ENCODE measurements at places on chromosomes 2 and 18.

DNA sequence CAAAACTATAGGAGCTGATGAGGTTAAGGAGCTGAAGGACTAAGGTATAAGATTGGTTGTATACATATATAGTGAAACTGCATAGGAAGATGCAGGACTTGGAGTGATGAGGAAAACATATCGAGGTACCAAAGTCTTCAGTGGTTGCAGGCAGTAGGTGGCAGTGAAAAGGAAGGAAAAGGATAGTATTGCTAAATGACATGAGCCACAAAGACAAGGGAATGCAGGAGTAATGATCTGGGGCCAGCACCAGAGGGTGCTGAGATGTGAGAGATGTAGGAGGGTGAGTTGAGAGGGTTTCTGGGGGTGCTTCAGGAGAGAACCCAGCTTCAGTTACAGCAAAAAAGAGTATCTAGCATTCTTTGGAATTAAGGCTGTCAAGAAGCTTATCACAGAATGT is 172.2 kb upstream of the MYO3B start:
- no peak for DNase-seq

- no peak for DNase-seq
These were observed 226.8 kb downstream of the TNS1 start for GRCh38 chr2:217775920-217776503.

- DNase-seq, result no peak
These were observed 638.5 kb downstream of the CNTNAP5 start for GRCh38 chr2:124663645-124663997.

GRCh38 chr2:112867701-112868631 is 31.4 kb upstream of the IL1B start:
- no peak for DNase-seq

DNA sequence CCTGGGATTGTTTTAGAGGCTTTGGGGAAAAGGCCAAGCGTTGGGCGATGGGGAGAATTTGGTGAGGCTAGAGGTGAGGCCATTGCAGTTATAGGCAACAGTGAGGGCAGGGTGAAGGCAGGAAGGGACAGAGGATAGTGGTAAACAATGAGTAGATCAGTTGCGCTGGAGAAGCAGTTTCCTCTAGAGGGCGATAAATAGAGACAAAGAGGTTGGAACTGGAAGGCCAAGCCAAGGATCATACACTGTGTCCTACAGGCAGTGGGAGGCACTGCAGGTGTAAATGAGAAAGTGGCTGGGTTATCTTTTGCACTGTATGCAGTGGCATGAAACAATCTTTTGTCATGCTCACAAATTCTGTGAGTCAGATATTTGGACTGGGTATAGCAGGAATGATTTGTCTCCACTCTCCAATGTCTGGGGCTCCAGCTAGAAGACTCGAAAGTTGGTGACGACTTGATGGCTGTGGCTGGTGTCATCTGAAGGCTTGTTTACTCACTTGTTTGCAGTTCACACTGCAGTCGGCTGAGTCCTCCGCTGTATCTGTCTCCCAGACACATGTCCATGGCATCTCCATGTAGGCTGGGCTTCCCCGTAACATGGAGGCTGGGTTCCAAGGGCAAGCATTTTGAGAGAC is 82.1 kb downstream of the TNP1 start:
- DNase-seq, result peak; percentile 84

DNA sequence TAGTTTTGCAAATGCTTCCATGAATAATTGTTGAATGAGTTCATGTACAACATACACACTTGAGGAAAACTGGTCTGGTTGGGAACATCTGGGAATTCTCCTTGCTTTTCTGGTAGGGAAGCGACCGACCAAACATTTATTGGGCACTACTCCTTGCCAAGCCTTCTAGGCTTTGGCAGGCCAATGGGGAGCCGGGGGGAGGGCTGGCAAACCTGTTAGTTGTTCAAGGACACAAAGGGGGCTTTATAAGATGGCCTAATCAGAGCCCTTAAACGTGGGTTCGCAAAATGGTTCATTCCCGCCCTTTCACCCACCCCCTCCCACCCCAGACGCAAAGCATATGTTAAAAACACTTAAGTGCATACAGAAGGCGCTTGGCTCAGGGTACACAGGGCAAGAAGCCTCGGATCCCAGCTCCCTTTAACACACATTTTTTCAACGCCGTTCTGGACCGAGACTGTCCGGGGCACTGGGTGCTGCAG is 844 bp upstream of the VSNL1 start:
- no peak for DNase-seq

DNA sequence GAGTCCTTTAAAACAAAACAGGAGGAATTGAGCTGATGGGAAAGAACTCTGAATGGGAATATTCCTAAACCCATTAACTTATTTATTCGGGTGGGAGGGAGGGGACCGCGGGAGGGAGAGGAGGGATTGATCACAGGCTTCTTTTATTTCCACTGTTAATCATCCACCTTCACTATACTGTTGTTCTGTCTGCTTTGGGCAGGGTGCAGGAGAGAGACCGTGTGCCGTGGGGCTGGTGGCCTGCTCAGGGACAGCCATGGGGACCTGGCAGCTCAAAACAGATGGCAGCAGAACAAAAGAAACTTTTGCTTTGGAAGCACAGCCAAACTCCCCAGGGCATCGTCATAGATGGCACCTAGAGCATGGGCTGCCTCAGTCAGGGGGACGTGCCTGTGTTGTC is 195.3 kb downstream of the MGAT5 start:
- no peak for DNase-seq

- DNase-seq, result no peak
These were observed 339.4 kb upstream of the TNP1 start for GRCh38 chr2:217199255-217199630.

DNA sequence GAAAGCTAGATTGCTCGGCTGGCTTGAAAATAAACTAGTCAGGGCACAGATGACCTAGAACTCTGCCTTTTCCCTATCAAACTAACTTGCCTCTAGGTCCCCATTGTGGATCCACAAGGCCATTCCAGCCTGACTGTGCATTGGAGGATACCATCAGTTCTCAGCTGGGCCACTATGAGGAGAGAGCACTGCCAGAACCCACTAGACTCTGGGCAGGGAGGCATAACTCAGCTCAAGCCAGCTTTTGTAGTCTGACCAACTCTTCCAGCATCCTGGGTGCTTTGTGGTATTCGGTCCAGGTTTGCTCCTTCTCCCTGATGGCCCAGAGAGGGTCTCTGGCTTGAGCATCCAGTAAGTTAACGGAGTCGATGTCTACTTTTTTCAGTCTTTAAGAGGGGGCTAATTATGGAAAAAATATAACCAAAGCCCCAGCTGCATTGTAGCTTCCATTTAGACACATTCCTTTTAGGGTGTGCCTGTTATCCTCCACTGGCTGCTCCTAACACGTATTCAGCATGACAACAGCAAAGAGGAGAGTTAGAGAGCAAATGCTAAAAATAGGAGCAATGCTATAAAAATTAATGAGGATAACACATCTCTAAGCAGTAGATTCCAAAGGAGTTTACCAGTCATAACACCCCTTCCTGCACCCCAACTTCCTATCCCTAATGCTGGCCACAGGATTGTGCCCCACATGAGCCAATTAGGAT is 15.2 kb downstream of the GKN2 start:
- DNase-seq, result no peak

- no peak for DNase-seq
These were observed 69.0 kb upstream of the TAF1B start for GRCh38 chr2:9774266-9774665.

- DNase-seq, result no peak
These were observed 192.9 kb upstream of the SMAD2 start for GRCh38 chr18:48123324-48123723.

- DNase-seq, result no peak
These were observed 531.8 kb upstream of the ID2 start for GRCh38 chr2:8149985-8150539.

DNA sequence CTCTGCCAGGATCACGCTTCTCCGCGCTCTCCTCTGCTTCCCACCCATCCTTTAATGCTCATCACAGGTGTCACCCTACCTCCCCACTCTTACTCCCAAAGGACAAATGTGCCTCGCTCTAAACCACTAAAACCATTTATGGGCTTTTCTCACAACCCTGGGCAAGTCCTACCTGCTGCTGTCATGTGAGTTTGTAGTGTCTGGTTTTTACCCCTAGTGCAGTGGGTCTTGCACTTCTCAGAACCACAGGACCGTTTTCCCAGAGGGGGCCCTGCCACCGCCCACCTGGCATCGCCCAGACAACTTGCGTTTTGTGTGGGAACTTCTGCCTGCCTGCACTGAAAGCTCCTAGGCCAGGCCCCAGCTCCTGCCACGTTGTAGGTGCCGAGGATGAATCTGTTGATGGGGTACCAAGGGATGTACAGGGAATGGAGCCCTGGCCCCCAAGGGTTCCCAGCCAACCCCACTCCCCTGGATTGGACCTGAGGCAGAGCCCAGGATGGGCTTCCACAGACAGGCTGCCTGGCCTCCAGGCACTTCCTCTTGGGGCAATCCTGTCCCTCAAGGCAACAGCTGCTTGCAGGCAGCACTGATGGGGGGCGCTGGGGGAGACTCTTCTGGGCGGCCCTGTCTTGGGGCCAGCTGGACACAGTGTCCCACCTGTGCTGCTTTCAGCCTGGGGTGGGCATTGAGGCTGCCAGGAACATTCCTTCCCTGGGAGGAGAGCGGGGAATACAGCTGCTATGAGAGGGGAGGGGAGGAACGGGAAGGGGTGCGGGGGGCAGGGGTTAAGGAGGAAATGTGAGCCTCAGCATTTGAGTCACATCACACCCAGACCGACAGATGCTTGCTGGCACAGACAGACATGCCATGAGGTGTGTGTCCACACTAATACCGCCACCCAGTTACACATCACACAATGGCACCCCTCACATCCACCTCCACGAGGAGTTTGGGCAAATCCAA is 176.3 kb downstream of the ZFP36L2 start:
- no peak for DNase-seq

DNA sequence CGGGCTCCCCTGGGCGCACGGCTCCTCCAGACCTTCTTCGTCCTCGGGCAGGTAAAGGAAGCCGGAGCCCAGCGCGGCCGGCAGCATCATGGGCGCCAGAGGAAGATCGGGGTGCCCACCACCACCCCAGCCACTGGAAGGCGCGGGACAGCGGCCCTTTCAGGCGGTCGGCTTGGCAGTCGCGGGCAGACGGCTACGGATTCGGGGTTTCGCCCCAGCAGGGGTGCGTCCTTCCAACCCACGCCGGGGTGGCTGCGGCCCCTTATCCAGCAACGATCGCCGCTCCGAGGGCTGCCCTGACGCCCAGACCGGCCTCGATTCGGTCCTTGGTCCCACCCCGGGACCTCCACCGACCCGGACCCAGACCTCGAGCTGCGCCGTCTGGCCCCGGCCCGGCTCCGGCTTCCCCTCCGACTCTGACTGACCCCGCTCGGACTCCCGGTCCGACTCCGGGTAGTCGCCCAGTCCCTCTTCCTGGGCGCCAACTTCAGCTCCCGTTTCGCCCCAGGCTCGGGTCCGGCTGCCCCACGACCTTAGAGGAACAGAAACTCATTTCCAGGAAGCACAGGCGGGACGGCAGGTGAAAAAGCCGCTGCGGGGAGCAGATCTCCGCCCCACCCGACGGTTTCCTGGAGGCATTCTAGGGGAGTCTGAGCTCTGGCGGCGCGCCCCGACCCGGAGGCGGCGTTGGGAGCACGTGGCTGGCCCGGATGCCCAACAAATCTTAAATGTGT is 30.2 kb upstream of the SSB start:
- no peak for DNase-seq

GRCh38 chr2:214810671-214811070 is 1.2 kb upstream of the BARD1 start:
- no peak for DNase-seq

DNA sequence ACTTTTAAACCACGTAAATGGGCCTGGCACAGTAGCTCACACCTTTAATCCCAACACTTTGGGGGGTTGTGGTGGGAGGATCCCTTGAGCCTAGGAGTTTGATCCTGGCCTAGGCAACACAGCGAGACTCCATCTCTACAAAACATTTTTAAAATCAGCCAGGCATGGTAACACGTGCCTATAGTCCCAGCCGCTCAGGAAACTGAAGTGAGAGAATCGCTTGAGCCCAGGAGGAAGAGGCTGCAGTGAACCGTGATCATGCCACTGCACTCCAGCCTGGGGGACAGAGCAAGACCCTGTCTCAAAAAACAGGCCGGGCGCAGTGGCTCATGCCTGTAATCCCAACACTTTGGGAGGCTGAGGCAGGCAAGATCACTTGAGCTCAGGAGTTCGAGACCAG is 12.2 kb downstream of the ROCK1 start:
- DNase-seq, result no peak

GRCh38 chr2:150282771-150283371 is 204.6 kb downstream of the RND3 start:
- no peak for DNase-seq

GRCh38 chr2:233081232-233081730 is 21.1 kb downstream of the INPP5D start:
- DNase-seq, result no peak

- no peak for DNase-seq
These were observed 26.5 kb downstream of the LYPD6B start for GRCh38 chr2:149064856-149065630.

- no peak for DNase-seq
These were observed 1144.7 kb upstream of the PIK3C3 start for GRCh38 chr18:40810372-40810771.

DNA sequence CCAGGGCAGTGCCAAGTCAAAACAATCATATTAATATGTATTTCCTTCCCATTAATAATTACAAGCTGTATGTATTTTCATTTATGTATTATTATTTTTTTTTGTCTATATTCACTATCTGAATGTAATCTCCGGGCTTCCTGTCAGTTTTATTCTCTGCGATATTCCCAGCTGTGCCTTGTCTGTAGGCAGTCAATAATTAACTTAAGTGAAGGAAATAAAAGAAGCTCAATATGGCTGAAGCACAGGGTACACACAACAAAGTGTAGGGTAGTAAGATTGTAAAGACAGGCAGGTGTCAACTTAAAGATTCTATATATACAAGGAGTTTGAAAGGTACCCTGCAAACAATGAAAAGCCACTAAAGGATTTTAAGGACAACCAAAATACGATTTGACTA is 122.9 kb downstream of the ROCK1 start:
- no peak for DNase-seq

DNA sequence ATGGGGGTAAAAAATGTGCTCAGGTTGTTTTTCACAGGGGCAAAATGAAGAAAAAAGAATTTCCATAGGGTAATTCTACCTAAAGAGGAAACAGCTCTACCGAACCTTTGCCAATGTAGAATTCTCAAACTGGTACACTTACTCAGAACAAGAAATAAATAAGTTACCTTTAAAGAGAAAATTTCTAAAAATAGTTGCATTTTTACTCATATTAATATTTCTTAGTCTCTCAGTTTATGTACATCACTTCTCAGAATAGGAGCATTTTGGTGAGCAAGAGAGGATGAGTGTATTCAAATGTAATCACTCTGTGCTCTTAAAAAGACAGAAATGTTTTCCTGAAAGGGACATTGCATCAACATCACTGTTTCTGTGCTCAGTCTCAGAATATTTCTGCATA is 574.7 kb upstream of the SLC8A1 start:
- DNase-seq, result no peak
